Hair follicle dermal papilla cell (primary cell): ENCODE measurements at places on chromosomes 12 and 14. TPM values are rescaled to one million over a fixed set of nuclear protein-coding genes. Genes with fewer than 3 reads are reported as not detected.

Gene ZC2HC1C
- 0.85 and 1.3 TPM in 2 replicates for total RNA-seq

Gene JAG2
- total RNA-seq, result 0.61 and 2.3 TPM in 2 replicates

Gene VSX2
- not detected in 2 replicates for total RNA-seq

Gene SLC16A7
- total RNA-seq, result 148 and 204 TPM in 2 replicates

Gene COX8C
- not detected in 2 replicates for total RNA-seq

Gene PMEL
- 1.1 and 2.9 TPM in 2 replicates for total RNA-seq

Gene FERMT2
- total RNA-seq, result 178 and 206 TPM in 2 replicates

Gene OGFOD2
- total RNA-seq, result 10.4 and 11.3 TPM in 2 replicates

Gene AVPR1A
- total RNA-seq, result 1.2 and 6.2 TPM in 2 replicates

Gene OVCH1
- not detected in 2 replicates for total RNA-seq

Gene EXOC3L4
- not detected in 2 replicates for total RNA-seq

Gene KRT74
- total RNA-seq, result not detected in 2 replicates

Gene SLC22A17
- total RNA-seq, result 22.5 and 27.3 TPM in 2 replicates

Gene VRTN
- not detected in 2 replicates for total RNA-seq

Gene LGR5
- total RNA-seq, result 0.73 and 1.1 TPM in 2 replicates

Gene PAPLN
- 3.6 and 6.8 TPM in 2 replicates for total RNA-seq

Gene ACSS3
- 16.3 and 20.4 TPM in 2 replicates for total RNA-seq

Gene CLEC4D
- not detected in 2 replicates for total RNA-seq

Gene TSPAN19
- total RNA-seq, result not detected in 2 replicates

Gene GRIP1
- total RNA-seq, result 0.81 TPM in 1 of 2 replicates, not detected in the other

Gene ARMH4
- total RNA-seq, result 10.0 and 10.1 TPM in 2 replicates

Gene P2RX2
- total RNA-seq, result not detected in 2 replicates

Gene KRT79
- not detected in 2 replicates for total RNA-seq

Gene RESF1
- 17.1 and 20.9 TPM in 2 replicates for total RNA-seq

Gene STAB2
- total RNA-seq, result not detected in 2 replicates

Gene DNAAF2
- total RNA-seq, result 7.4 and 7.6 TPM in 2 replicates

Gene LRP1-AS
- not detected in 2 replicates for total RNA-seq

Gene CLEC1B
- not detected in 2 replicates for total RNA-seq

Gene CLEC2D
- 4.1 and 7.0 TPM in 2 replicates for total RNA-seq

Gene LBHD2
- total RNA-seq, result not detected in 2 replicates

Gene GPR135
- 4.1 and 4.7 TPM in 2 replicates for total RNA-seq

Gene ZNF84
- total RNA-seq, result 26.6 and 30.8 TPM in 2 replicates

Gene SLC10A1
- not detected in 2 replicates for total RNA-seq

Gene GSG1
- 0.16 TPM in 1 of 2 replicates, not detected in the other for total RNA-seq

Gene EMP1
- total RNA-seq, result 320 and 393 TPM in 2 replicates

Gene MMP19
- total RNA-seq, result 15.4 and 16.1 TPM in 2 replicates

Gene AACS
- 39.5 and 42.2 TPM in 2 replicates for total RNA-seq

Gene CCDC63
- not detected in 2 replicates for total RNA-seq

Gene CRIP2
- total RNA-seq, result 55.2 and 76.9 TPM in 2 replicates

Gene AGAP2
- 0.49 and 0.73 TPM in 2 replicates for total RNA-seq

Gene ITGB7
- total RNA-seq, result 1.3 and 1.8 TPM in 2 replicates

Gene NTN4
- 19.6 and 43.8 TPM in 2 replicates for total RNA-seq

Gene KRT77
- total RNA-seq, result not detected in 2 replicates

Gene DIO2
- 5.8 and 31.8 TPM in 2 replicates for total RNA-seq

Gene RNASE3
- total RNA-seq, result not detected in 2 replicates

Gene PPFIBP1
- total RNA-seq, result 70.1 and 83.6 TPM in 2 replicates

Gene PTPN21
- total RNA-seq, result 16.0 and 20.3 TPM in 2 replicates

Gene ZBTB42
- total RNA-seq, result 5.7 and 5.8 TPM in 2 replicates

Gene AQP6
- total RNA-seq, result not detected in 2 replicates

Gene SERPINA1
- total RNA-seq, result 0.36 TPM in 1 of 2 replicates, not detected in the other

Gene HCFC2
- 19.7 and 26.4 TPM in 2 replicates for total RNA-seq

Gene PLBD2
- total RNA-seq, result 58.2 and 65.7 TPM in 2 replicates

Gene ARL6IP4
- total RNA-seq, result 70.7 and 104 TPM in 2 replicates

Gene PTPRO
- 0.24 and 0.65 TPM in 2 replicates for total RNA-seq

Gene ASB2
- total RNA-seq, result 0.16 TPM in 1 of 2 replicates, not detected in the other

Gene NANOG
- not detected in 2 replicates for total RNA-seq

Gene FAM90A1
- total RNA-seq, result 0.12 and 0.16 TPM in 2 replicates

Gene EML1
- total RNA-seq, result 38.3 and 41.9 TPM in 2 replicates
